Transverse colon (tissue), 4 donors: ENCODE measurements at places on chromosomes 2 and 18. TPM values are rescaled to one million over a fixed set of nuclear protein-coding genes. Genes with fewer than 3 reads are reported as not detected.

DNA sequence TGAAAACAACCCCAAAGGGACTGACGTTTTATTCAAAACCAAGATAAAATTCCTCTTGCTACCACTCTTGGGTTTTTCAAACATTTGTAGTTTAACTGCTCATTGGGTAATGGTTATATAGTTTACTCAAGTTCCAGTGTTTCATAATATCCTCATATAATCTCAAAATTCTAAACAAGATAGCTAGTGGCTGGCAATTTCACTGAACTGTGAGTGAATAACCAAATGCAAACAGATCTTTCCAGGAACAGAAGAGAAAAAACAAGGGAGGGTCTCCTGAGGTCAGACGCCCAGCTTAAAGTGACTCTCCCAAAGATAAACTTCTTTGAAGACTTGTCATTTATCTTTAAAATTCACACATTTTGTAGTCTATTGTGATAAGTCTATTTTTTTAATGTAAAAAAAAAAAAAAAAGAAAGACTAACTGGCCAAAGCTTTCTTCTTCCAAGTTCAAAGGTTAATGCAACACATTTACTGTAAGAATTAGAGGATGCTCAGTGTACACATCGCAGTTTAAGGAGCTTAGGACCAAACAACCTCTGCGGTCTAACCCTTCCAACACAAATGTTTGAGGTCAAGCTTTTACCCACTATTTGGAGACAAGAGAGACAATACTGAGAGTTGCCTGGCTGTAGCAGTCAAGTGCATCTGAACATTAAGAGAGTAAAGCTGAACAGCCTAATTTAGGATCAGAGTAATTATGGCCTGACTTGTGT, 26.6 kb downstream of the LPIN2 start:
- DNase-seq: no peak

DNA sequence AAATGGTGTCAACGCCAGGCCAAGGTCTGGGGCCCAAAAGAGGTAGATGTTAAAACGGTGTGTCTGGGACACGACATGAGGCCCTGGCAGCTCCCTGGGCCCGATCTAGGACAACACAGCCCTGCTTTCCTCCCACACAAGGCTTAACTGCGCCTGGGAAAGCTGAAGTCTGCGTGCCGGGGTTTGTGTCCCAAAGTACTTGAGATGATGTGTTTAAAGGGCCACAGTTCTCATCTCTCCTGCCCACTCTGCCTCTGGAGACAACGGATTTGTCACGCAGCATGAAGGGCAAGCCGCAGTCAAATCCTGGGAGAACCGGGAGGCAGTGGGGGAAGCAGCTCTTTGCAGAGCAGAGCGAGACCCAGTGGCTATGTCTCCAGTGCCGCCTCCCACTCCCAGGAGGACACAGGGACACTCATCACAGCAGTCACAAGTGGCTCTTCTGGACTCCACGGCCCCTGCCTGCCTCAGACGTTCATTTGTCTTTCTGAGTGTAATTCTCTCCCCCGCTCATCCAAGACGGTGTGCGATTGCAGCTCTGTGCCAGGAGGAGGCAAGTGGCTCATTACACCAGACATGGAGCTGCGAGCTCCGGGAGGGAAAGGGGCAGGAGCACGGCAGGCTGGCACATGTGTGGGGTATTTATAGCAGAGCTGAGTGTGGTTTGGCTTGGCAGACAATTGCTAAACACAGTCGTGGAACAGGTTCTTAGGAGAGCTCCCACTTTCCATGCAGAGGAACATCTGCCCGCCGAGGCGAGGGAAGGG, 57.7 kb upstream of the SEMA4C start:
- DNase-seq: peak; percentile 52

DNA sequence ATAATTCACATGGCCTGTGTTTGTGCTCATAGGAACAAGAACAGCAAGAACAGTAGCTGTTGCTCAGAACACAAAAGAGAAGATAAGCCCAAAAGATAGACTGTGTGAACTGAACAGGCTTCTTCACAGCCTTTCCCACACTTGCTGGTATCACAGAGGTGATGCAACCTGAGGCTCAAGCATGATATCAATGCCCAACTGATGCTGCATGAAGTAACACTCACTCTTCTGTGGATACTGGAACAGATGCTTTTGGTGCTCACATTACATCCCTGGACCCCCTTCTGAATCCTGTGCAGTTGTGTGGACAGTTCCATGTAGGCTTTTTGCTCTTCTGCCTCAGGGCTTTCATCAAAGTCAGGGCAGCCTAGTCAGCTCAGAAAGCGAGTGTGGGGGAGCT, 88.4 kb upstream of the RND3 start:
- no peak for DNase-seq

DNA sequence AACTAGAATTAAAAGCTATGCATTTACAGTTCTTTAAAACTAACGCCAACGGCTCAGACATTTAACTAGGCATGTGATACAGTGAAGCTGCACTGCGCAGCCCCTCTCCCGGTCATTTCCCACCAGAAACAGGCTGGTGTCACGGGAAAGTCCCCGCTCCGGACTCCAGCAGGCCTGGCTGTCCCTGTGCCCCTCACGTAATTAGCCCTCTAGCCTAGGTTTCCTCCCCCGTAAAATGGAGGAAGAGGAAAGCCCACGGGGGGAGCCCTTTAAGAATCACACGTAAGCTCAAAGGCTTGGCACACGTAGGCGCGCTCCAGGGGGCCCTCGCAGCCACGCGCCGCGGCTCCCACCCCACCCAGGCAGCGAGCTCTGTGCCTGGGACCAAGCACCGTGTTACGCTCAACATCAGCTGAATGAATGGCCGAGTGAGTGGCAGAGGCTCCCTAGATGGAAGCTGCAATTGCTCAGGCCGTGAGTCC, 48.0 kb downstream of the KCNIP3 start:
- no peak for DNase-seq

DNA sequence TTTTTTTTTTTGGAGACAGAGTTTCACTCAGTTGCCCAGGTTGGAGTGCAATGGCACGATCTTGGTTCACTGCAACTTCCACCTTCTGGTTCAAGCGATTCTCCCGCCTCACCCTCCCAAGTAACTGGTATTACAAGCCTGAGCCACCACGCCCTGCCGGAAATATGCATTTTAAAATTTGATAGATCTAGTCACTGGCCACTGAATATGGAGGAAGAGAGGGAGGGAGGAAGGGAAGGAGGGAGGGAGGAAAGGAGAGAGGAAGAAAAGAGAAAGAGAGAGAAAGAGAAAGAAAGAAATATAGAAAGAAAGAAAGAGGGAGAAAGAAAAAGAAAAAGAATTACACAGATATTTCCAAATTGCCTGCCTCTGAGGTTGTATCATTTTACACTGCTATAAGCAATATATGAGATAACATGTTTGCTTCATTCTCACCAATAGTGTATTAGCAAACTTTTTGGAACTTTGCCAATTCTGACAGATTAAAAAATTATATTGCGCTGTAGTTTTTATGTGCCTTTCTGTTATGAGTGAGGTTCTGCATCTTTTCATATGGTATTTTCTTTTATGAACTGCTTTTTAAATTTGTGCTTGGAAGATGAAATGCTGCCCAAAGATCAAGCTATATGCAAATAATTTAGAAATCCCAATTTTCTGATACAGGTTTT, 161.2 kb upstream of the MAP3K20 start:
- no peak for DNase-seq

DNA sequence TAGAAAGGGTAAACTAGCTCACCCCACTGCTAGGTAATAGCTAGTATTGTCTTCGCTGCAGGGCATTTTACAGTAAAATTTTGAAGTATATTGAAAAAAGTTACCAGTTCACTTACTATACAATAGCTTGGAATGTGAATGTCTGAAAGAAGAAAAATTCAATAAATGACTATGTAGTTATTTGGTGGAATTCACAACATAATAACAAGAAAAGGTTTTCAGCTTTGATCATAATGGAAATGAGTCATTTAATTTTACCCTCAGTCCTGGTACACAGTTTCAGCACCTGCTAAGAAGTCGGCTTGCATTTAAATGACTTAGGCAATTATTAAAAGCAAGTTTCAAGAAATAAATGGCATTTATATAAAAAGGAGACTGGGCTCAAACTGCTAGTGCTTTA, 90.4 kb downstream of the NUP35 start:
- no peak for DNase-seq

DNA sequence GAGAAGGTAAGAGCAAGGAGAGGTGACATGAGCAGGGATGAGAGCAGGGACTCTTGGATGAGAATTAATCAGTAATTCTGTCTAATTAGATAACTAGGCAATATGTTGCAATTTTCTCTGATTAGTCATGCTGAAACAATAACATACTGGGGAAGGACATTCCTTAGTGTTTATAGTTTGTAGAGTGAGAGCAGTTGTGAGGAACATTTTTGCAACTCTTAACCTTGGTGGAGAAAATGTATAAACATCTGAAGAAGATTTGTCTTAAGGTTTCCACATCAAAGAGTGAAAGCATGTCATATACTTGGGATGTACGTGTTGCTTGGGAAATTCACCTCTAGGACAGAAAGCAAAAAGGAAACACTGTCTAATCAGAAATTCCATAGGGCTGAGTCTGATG, 955.4 kb upstream of the FANCL start:
- no peak for DNase-seq

DNA sequence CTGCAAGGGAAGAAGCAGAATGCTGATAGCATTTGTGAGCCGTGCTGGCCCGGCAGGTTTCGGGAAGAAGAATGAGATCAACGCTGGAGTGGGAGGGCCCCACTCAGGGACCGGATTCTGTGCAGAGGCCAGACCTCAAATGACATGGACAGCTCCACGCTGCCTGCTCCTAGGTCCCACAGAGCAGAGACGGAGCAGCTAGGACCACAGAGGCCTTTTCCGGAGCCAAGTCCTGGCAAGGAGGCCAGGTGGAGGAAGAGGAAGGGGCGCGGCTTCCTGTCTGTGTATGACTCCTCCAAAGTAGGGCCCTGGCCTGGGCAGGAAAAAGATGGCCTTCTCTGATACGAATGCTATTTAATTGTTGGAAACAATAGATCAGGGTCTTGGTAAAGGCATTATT, 139.9 kb downstream of the LRRC30 start:
- DNase-seq: no peak

GRCh38 chr2:130369965-130370341, 14.1 kb downstream of the PTPN18 start:
- no peak for DNase-seq

GRCh38 chr2:10501980-10502802, 54.1 kb upstream of the ODC1 start:
- no peak for DNase-seq

DNA sequence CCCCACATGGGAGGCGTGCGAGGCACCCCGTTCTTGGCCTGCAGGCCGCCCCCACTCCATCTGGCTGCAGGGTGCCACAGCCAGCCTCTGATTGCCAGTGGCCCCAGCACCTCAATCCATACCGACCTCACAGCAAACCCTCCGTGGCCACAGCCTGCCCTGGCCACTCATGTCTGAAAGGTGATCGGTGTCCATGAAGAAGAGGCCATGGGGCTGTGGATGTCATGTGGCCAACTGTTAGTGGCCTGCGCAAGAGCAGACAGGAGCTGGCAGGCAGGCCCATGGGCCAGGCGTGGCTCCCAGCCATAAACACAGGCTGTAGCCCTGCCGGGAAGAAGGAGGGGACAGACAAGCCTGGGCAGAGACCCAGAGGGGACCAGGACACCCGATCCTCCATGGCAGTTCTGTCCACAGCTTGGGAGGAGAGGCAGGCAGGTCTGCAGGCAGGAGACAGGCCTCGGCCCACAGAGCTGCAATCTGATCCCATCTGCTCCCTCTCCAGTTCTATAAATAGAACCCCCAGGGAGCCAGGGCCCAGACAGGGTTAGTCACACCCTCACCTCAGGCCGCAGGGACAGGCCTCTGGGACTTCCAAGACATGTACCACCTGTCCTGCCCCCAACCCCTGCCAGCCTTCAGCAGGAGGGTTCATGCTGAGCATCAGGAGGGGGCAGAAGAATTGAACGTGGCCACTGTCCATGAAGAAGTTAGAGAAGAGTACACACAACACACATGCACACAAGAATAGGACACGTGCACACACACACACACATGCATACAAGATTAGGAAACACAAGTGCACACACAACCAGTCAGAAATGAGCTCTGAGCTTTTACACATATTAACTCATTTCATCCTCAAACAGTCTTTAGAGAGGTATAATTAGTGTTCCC, 16.9 kb downstream of the STEAP3 start:
- peak; percentile 60 for DNase-seq

DNA sequence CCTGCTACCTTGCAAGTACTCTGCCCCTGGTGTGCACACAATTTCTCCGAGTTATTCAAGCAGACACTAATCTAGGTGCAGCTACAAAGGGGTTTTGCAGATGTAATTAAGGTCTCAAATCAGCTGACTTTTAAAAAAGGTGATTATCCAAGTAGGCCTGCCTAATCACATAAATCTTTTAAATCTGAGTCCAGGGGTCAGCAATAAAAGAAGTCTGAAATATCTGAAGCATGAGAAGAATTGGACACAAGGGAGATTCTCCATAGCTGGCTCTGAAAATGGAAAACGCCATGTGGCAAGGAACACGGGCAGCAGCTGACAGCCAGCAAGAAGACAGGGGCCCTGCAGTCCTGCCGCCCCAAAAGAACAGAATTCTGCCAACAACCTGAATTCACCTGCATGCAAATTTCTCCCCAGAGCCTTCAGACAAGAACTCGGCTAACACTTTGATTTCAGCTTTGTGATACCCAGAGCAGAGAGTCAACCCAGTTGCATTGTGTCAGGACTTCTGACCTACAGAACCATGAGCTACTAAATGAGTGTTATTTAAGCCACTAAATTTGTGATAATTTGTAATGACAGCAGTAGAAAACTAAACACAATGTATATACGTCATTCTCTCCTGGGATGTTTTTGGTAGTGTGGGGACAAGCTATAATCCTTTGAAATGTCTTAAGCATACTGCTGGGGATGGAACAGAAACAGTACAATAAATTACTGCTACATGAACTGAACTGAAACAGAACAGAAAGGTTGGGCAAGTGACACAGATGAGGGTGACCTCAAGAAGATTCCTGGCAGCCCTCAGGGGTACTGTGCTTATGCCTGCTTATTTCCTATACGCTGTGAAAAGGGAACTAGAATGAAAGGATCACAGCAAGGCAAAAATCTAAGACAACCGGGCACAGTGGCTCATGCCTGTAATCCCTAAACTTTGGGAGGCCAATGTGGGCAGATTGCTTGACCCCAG, 3.2 kb downstream of the INO80C start:
- DNase-seq: no peak

- DNase-seq: no peak
Measured at GRCh38 chr2:216346781-216347180, 25.5 kb downstream of the MARCHF4 start.

GAL3ST2 gene
- 90.1 TPM for total RNA-seq

RBM44 gene
- not detected for total RNA-seq

CDCA7 gene
- 6.4 TPM for total RNA-seq

CCDC148 gene
- total RNA-seq: not detected

NPAS2 gene
- 103 TPM for total RNA-seq
